Tracheal epithelial cell (primary cell): ENCODE measurements at places on chromosomes 6 and 20. TPM values are rescaled to one million over a fixed set of nuclear protein-coding genes. Genes with fewer than 3 reads are reported as not detected.

The AKAP7 gene
- total RNA-seq = 0.85 and 2.2 TPM in 2 replicates

The EPB41L1 gene
- total RNA-seq = 3.4 and 7.2 TPM in 2 replicates

The PRKN gene
- total RNA-seq = 0.48 and 0.64 TPM in 2 replicates

The ZBP1 gene
- under 0.01 TPM in 1 of 2 replicates, not detected in the other for total RNA-seq

The ABHD16A gene
- total RNA-seq = 25.2 and 40.2 TPM in 2 replicates
